Activated CD4-positive, alpha-beta T cell treated with anti-CD3 and anti-CD28 coated beads, Interleukin-2, amount 50 U/mL, for 24 hours (primary cell): ENCODE measurements at places on chromosomes 13 and 19.
A peak's percentile ranks its signal among the peaks of the same experiment; 100 is the strongest.

DNA sequence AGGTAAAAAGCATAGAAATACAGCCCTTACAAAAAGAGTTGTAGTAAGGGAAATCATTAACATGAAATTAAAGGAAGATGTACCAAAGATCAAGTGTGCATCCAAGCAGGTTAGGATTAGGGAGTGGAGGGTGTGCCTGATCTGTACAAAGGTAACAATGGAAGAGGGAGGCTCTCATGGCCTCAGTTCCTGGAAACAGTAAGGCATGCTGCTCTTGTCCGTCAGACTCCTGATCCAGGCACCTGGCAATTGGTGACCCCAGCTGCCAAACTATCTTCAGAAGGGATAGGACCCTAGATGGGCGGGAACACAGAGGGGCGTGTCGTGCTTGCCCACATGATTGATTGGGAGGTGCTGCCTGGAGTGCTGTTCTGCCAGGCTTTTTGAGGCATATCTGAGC is 4.5 kb downstream of the TEX26 start:
- no peak for DNase-seq

- no peak for DNase-seq
These were observed 74.3 kb upstream of the ATP12A start for GRCh38 chr13:24605923-24606372.

GRCh38 chr19:53365899-53366493 is 491 bp downstream of the ZNF525 start:
- DNase-seq, result no peak

DNA sequence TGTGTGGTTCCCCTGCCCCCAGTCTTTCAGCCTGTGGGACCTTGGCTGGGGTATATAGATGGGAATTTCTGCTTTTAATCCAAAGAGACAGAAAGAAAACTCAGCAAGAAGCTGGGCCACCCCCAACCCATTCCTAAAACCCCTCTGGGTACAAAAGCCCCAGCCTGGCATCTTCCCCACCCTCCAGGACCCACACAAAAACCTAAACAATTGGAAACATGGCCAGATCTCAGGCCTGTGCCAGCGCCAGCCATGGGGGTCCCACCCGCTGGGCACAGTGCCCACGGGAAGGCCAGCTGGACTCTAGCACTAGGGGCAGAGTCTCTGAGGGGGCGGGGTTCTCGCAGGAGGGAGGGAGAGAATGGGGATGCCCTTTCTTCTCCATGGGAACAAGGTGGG is 8.6 kb downstream of the LYL1 start:
- DNase-seq, result no peak

- DNase-seq, result no peak
These were observed 167.6 kb downstream of the PTPRS start for GRCh38 chr19:5172859-5173630.

DNA sequence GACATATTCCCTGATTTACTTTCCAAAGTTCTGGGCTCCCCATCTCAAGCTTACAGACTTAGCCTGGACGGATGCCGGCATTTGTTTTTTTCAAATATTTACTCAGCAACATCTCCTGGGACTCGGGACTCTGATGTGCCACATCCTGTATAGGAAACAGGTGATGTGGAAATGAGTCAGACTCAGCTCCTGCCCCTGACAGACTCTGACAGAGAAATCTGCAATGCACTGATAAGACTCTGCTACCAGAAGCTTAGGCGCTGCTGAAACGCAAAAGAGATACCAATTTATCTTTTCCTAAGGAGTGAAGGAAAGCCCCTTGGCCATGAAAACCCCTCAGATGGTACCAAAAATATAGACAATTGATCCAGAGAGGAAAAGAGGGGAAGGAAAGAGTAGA is 16.2 kb downstream of the LAIR2 start:
- no peak for DNase-seq

- no peak for DNase-seq
These were observed 115.8 kb downstream of the NBEA start for GRCh38 chr13:35057858-35058257.

DNA sequence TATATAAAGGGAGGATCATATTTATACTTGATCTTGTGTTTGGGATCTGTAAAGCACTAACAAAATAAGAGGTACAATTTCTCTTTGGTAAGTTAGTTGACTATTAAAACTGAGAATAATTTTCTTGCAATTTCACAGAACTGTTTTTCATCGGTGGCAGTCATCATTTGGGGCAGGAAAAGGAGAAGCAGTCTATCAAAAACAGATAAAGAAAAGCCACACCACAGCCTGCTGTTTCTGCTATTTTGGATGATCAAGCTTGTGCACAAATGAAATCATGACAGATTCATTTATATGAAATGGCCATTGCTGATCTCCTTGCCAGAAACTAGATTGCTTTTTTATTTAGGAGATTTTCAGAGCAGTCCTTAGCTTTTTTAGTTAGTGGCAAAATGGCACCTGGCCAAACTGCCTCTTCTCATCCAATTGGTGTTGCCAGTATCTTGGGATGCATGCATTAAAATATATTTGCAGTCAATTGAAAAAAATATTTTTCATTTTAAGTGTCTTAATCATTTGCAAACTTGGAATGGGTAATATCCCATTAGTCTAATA is 326.0 kb downstream of the HS6ST3 start:
- DNase-seq, result no peak

DNA sequence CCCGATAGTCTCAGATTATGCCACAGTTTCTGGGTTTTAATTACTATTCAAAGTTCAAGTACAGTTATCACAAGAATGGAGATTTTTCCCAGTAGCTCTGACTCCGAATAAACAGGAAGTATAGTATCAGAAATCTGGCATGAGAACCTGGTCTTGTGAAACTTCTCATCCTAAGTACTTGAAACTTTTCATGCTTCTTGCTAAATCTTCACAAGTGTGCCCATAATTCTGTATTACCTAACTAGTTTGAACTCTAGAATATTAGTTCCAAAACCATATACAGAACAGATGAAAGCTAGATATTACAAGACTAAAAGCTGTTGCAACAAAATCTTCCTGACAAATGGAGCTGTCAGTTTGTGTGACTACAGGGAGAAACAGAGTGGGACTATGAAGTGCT is 70.5 kb upstream of the CSNK1A1L start:
- DNase-seq, result no peak

GRCh38 chr13:27138457-27139093 is 33.0 kb downstream of the USP12 start:
- DNase-seq, result no peak

DNA sequence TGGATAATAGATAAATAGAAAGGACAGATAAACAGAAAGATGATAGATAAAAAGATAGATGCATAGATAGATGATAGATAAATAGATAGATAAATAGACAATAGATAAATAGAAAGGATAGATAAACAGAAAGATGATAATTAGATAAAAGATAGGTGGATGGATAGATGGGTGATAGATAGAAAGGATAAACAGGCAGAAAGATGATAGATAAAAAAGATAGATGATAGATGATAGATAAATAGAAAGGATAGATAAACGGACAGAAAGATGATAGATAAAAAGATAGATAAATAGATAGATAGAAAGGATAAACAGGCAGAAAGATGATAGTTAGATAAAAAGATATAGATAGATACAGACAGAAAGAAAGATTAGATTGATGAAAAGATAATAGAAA is 92.3 kb upstream of the UQCRFS1 start:
- no peak for DNase-seq

- no peak for DNase-seq
These were observed 613.7 kb upstream of the GPC6 start for GRCh38 chr13:92612892-92613291.

- DNase-seq, result peak; percentile 38
These were observed 13.0 kb downstream of the PGLYRP1 start for GRCh38 chr19:46009530-46010510.

DNA sequence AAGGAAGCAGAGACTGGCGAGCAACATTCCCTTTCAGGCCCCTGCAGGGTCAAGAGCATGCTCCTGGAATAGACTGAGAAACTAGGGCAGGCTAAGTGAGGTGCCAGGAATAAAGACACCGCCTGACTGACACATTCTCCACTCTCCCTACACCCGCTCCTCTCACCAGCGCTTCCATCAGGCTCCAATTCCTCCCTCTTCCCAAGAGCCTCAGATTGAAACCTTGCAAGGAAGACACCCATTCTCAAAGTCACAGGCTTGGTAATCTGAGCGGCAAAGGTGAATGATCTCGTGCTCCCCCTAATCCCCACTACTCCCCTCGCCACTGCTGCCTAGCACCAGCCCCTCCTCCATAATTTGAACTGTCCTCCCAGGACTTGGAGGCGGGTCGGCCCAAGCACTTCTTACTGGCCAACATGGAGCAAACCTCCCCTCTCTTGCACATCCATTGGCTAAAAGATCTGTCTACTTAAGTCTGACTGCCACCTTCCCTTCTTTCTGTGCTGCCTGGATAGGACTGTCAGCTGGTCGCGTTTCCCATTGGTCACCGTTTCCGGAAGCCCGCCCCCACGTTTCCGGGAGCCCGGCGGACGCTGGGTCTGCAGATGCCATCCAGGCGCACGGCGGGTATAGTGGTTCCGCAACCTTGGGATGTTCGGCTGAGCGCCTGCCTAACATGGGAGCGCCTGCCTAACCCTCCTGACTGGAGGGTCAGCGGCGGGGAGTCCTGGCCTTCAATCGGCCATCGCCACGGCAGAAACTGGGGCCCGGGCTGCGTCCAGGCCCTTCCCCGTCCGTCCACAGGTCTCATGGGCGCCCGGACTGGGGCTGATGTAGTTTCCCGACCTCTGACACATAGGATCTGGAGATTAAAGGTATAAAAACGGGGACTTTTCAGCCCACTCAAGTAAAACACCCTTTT is 33.6 kb downstream of the ZNF383 start:
- DNase-seq, result no peak

DNA sequence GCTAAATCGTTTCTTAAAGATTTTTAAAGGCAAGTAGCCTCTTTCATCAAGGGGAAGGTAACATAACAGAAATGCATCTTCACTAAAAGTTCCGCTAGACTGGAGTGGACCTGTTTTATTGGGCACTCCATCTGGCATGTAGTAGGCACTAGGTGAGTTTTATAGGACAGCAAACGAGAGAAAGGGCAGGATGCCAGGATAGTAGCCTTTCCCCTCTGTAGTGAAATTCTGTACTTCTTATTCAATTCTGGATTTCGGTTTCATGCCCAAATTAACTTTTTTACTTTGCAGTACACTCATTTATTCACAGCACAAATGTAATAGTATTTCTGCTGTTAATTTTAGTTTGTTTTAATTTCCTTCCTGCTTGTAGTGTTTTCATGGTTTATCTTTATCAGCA is 45.2 kb downstream of the GPR180 start:
- no peak for DNase-seq

GRCh38 chr19:39825531-39826076 is 8.4 kb downstream of the DYRK1B start:
- DNase-seq, result no peak

GRCh38 chr19:4744451-4745174 is 21.0 kb upstream of the DPP9 start:
- DNase-seq, result no peak

- no peak for DNase-seq
These were observed 8.2 kb upstream of the BBC3 start for GRCh38 chr19:47239152-47239551.

DNA sequence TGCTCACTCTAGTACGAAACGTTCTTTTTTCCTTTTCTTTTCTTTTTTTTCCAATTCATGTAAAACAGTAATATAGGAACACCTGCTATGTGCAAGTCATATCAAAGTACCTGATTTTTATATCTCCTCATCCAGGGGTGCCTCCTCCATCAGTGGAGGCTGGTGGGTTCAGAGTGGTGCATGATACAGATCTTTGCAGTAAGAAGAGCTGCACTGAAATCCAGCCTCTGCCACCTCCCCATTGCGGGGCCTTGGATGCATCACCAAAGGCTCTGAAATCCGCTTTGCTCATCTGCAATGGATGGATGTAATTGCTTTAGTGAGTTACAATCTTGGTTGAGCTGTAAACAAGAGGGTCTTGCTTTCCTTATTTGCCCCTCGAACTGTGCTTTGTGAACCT is 38.3 kb downstream of the GPR12 start:
- DNase-seq, result no peak

GRCh38 chr19:3370728-3371591 is 4.6 kb downstream of the NFIC start:
- DNase-seq, result no peak

- DNase-seq, result no peak
These were observed 776.6 kb downstream of the UQCRFS1 start for GRCh38 chr19:28436320-28436719.

- DNase-seq, result no peak
These were observed 9.3 kb downstream of the PDX1 start for GRCh38 chr13:27928805-27929753.

- DNase-seq, result no peak
These were observed 152.0 kb upstream of the SLC10A2 start for GRCh38 chr13:103218253-103218652.

- no peak for DNase-seq
These were observed 62.4 kb downstream of the SERTM1 start for GRCh38 chr13:36736119-36736726.

- DNase-seq, result no peak
These were observed 91.6 kb downstream of the RGCC start for GRCh38 chr13:41548910-41549309.
